ENCODE measurements at places on chromosomes 5 and 9. TPM values are rescaled to one million over a fixed set of nuclear protein-coding genes. Genes with fewer than 3 reads are reported as not detected.

DNA sequence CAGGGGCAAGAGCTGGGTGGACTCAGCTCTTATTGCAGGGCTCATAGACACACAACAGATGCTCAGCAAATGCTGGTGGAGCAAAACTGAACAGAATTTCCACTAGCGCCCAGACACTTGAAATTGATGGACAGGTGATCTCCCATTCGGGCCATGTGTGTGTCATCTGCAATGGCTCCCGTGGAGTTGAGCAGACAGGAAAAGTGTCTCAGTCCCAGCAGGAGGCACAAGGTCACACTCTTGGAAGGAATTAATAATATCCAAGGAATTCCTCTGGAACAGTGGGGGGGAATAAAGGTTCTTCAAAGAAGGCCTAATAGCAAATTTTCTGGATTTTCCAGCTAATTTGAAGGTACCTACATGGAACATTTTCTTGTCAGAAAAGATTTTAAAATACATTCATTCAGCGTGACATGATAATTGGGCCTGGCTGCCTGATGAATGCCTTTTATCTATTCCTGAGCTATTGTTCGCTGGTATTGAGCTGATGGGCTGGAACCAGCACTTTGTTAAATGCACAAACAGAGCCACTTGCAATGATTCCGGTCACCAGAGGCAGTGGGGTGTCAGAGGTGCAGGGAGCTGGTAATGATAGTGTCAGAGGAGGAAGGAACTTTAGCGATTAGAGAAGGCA is 31.5 kb upstream of the ALDH1B1 start:
- DNase-seq, result no peak

GRCh38 chr5:132774896-132775295 is 2.1 kb downstream of the SEPTIN8 start:
- DNase-seq, result no peak

DNA sequence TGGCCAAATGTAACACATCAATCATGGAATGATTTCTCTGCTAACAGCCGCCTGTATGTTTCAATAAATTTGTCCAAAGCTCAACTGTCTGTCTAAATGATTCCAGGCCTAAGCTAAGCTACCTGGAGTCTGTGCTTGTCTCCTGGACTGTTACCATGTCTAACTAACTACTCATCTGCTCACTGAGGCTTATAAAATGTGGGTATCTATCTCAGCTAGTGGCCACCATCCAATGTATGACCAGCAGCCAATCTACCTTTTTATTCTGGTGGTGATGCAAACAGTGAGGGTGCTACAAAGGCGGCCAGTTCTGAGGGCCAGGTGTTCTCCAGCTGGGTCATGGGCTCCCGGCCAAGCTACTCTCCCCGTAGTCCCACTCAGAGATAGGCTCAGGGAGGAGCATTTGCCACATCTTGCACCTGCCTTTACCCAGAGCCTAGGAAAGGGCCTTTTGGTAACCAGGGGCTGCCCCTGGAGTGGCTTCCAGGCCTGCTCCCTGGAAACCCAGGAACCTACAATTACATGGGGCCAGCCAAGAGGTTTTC is 59.1 kb downstream of the PFDN1 start:
- DNase-seq, result no peak

DNA sequence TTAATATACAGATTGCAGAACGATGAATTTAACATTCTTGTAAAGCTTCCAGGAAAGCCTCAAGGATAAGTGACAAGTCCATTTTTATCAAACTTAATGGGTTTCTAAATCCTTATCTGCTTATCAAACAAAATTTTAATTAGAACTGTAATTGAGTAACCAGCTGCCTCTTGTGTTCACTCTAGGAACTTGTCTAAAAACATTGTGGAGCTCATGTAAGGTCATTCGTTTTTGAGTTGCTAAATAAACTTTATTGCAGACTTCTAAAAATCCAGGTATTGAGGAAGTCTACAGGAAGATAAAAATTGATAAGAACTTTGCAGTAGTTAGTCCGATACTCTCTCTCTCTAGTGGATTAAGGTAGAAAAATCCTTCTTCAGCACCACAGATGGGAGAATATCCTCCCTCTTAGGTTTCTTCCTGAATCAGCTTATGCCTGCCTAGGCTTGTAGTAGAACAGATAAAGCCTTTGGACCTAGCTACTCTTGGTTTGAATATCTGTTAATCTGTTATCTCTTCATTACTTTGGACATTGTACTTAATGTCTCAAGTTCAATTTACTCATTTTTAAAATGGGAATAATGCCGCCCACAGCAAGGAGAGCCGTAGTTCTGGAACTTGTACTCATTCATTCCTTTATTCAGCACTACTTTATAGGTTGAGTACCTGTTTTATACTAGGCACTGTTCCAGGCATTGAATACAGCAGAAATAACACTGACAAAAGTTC is 60.0 kb upstream of the DHFR start:
- DNase-seq, result no peak

- peak; percentile 91 for DNase-seq
Measured at GRCh38 chr5:124661317-124662141, 84.9 kb downstream of the ZNF608 start.

DNA sequence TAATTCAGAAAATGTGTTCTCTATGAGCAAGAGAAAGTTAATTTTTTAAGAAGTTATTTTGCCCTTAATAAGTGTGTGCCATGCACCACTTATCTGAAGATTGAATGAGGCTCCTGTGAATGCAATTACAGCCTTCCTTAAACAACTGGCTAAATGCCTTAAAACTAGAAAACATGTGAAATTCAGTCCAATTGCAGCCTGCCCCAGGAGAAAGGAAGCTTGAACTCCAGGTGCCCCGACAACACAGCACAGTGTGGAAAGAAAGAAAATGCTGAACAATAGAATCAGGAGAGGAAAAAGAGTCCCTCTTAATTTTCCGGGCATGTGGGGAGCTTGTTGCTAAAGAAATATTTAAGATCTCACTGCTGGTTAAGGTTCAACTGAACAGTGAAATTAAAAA is 8.8 kb downstream of the LHFPL2 start:
- no peak for DNase-seq

- DNase-seq, result no peak
Measured at GRCh38 chr5:54946306-54946819, 39.0 kb downstream of the ESM1 start.

DNA sequence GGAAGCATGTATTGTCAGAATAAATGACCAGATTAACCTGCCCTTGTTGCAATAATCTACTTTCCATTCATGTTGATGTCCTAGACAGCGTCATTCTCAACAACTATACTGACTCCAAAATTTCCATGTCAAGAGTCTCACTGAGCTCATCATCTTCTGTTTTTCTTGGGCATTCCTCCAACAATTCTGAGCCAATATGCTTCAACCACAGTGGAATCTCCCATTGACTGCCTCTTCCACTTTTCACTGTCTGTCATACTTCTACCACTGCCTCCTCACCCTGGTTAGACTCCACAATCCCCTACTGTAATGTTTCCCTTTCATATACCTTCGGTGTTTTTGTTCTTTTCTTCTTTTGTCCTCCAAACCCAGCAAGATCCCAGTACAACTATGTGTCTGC is 162.8 kb downstream of the TLE1 start:
- DNase-seq, result no peak

DNA sequence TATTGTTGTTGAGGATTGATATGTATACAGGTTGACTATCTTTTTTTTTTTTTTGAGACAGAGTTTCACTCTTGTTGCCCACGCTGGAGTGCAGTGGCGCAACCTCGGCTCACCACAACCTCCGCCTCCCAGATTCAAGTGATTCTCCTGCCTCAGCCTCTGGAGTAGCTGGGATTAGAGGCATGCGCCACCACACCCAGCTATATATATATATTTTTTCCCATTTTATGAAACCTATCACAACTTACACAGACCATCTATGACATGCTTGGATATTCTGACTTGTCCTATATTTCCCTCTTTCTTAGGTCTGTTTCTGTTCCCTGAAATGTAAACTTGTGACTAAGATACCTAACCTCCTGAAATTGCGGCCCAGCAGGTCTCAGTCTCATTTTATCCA is 5.0 kb downstream of the CD14 start:
- no peak for DNase-seq

KIF4B gene
- 0.27 TPM for polyA plus RNA-seq

RNF180 gene
- 10.3 TPM for polyA plus RNA-seq

ADCY2 gene
- 3.7 TPM for polyA plus RNA-seq

CAMK4 gene
- polyA plus RNA-seq, result 6.2 TPM

PCDHA9 gene
- polyA plus RNA-seq, result 0.06 TPM

Measured in renal pelvis (tissue), 12 donors.